ENCODE measurements at places on chromosomes 12 and 14.

DNA sequence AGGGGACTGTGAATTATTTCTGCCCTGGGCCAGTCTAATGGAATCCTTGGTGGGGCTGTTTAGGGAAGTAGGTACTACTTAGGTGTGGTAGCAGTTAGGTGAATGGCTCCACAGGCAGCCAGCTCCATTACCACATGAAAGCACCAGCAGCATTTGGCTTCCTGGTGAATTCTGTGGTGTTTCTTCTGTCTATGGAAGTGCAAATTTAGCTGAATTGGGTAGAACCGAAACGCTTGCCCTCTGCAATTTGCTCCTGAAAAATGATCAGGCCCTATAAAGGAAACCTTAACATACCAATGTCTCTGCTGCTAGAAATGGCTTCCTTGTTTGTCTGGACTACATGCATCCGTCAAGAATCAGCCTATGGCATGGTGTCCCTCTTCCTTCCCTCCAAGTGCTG is 16.4 kb downstream of the FLRT2 start:
- DNase-seq = no peak

GRCh38 chr12:49925433-49926204 is 21.9 kb upstream of the FAIM2 start:
- DNase-seq = no peak

DNA sequence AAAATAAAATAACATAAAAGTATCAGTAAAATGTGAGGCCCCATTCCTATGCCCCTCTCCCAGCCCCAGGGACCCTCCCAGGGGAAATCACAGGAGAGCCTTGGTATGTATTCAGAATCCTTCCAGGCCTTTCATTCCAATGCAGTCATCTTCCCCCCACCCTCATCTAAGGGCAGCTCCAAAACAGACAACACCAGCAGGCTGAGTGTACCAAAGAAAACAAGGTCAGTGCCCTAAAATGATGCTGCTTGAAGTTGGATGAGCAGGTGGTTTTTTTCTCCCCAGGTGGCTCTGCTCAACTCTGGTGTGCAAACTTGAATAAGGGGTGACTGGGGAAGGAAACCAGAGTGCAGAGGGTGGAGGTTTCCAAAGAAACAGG is 56.2 kb downstream of the TSPAN9 start:
- no peak for DNase-seq

- no peak for DNase-seq
These were observed 158.6 kb downstream of the TMEM121 start for GRCh38 chr14:105685003-105685402.

- no peak for DNase-seq
These were observed 115.1 kb downstream of the TSHR start for GRCh38 chr14:81070511-81070910.

DNA sequence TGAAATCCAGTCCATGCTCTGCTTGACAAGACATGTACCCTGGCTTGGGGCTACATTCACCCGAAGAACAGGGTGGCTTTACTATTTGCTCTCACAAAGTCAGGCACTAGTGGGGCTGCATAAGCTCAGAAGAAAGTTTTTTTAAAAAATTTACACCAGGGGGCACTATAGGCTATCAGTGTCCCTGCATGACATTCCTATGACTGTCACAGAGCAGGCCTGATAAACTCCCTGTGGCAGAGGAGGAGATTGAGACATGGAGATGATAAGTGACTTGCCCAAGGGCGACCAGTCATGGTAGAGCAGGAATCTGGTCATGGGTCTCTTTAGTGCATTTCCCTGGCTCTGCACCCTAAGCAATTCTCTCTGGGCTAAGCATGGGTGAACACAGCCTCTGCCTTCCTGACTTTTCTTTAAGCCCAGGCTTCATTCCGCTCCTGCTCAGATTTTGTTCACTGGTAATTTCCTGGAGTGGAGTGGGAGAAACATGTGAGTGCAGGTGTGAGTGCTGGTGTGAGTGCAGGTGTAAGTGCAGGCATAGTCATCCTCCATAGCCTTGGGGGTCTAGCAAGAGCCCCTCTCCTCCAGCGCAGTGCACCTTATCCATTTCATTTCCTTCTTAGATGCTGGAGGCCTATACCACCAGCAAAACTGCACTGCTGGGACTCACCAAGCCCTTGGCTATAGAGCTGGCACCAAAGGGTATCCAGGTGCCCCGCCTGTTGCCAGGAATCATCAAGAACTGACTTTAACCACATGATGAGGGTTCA is 91.6 kb downstream of the DHRS2 start:
- no peak for DNase-seq

- DNase-seq = no peak
These were observed 16.2 kb downstream of the PYGL start for GRCh38 chr14:50928002-50928635.
